Thyroid gland (tissue), 4 donors: ENCODE measurements at places on chromosomes 1 and 21. TPM values are rescaled to one million over a fixed set of nuclear protein-coding genes. Genes with fewer than 3 reads are reported as not detected.

DNA sequence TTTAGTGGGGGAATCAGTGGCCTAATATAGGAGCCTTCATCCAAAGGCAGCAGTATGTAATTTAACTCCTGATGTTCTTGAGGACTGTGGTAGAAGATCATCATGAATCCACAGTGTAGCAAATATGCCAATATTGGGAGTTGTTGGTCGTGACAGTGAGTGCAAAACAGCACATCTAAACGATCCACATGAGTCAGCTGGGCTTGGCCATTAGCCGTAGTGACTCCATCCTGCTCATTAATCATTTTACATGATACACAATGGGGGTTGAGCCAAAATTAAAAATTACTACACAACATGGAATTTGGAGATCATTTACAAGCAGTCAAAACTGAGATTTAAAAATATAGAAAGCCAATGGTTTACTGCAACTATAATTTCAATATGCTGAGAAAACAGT, 653.9 kb upstream of the CAMK1G start:
- no peak for DNase-seq

- DNase-seq, result no peak
Measured at GRCh38 chr1:30598571-30599114, 124.7 kb downstream of the MATN1 start.

DNA sequence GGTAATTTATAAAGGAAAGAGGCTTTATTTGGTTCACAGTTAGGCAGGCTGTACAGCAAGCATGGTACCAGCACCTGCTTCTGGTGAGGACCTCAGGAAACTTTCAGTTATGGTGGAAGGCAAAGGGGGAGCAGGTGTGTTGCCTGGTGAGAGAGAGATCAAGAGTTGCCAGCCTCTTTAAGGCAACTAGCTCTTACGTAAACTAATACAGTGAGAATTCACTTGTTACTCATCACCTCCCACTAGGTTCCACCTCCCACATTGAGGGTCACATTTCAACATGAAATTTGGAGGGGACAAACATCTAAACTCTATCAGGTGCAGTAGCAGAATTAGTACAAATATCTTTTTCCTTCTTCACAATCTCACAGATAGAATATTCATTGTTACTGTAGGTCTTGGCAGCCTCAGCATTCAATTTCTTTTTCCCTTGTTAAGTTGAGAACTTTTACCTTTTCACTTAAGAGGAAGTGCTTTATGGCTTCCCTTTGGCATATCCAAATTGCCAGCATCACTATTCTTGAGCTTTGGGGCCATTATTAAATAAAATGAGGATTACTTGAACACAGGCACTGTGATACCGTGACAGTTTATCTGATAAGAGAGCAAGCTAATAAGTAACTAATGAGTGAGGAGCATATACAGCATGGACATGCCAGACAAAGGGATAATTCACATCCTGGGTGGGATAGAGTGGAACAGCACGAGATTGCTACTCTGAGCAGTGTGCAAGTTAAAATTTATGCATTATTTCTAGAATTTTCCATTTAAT, 48.4 kb downstream of the MAGI3 start:
- DNase-seq, result no peak

- no peak for DNase-seq
Measured at GRCh38 chr1:26890467-26890796, 349 bp upstream of the GPN2 start.

- DNase-seq, result no peak
Measured at GRCh38 chr1:55275941-55276341, 60.8 kb upstream of the USP24 start.

TGFB2 gene
- total RNA-seq, result 7.8 TPM

NCAM2 gene
- 0.46 TPM for total RNA-seq

UBE2U gene
- not detected for total RNA-seq
